Activated CD4-positive, alpha-beta T cell treated with anti-CD3 and anti-CD28 coated beads, Interleukin-2, amount 10 ng/mL, durations not matched to agents 7 days and 5 days (primary cell): ENCODE measurements at places on chromosomes 1 and 21. TPM values are rescaled to one million over a fixed set of nuclear protein-coding genes. Genes with fewer than 3 reads are reported as not detected.

The GSTM5 gene
- 0.17 TPM for total RNA-seq

The IGSF5 gene
- total RNA-seq: not detected

DNA sequence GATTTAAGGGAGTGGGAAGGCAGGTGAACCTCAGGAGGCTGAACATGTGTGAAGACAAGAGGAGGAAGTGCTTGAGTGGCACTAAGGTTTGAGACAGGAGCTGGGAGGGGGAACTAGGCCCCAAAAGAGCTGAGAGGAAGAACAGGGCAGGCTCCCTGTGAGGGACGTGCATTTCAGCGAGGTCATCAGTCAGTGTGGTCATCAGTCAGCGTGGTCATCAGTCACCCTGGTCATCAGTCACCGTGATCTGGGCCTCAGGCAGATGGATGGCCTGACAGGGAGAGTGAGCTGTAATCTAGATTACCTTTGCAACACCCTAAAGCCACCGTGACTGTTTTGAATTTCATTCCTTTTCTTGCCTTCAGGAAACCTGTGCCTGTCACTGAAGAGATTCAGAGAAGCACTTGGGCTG lies 29.1 kb downstream of the VTCN1 start:
- H3K36me3 ChIP-seq: no peaks in the 10 kb centered on the region
- no peaks in the 10 kb centered on the region for H3K27me3 ChIP-seq
- H3K4me1 ChIP-seq: no peaks in the 10 kb centered on the region
- H3K4me3 ChIP-seq: no peak overlapping the region
- no peak for DNase-seq
- H3K27ac ChIP-seq: no peak overlapping the region

GRCh38 chr1:201543871-201544642 lies 5.1 kb downstream of the NAV1 start:
- H3K4me1 ChIP-seq: peaks cover 8% of the 10 kb centered on the region
- no peak overlapping the region for H3K27ac ChIP-seq
- no peak overlapping the region for H3K4me3 ChIP-seq
- peaks cover 56% of the 10 kb centered on the region for H3K27me3 ChIP-seq

DNA sequence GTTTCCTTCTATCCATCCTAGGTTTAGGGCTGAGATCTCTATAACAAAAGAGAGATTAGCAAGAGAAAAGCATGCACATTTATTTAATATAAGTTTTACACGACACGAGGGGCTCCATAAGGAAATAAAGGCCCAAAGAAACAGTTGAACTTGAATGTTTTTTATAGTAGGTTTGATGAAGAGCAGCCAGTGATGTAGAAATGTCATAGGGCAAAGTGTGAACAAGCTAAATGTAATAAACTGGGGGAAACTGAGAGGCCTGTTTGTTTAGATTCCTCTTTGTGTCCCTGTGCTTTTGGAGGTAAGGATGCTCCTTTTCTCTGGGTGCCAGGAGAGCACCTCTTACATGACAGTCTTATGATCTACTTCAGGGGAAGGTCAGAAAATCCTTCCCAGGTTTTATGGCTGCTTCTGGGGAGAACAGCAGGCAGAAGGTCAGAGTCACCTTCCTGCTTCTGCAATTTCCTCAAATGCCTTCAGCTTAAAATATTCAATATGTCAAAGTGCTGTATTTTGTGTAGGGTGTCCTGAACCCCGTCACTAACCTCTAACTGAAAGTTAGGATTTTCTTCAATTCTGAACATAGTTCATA lies 9.5 kb upstream of the HORMAD1 start:
- no peak overlapping the region for H3K4me3 ChIP-seq
- DNase-seq: no peak
- peaks cover 17% of the 10 kb centered on the region for H3K36me3 ChIP-seq
- H3K27me3 ChIP-seq: no peaks in the 10 kb centered on the region
- H3K4me1 ChIP-seq: no peaks in the 10 kb centered on the region

GRCh38 chr1:181160998-181161870 lies 72.7 kb downstream of the IER5 start:
- no peak overlapping the region for H3K4me3 ChIP-seq
- peaks cover 41% of the 10 kb centered on the region for H3K4me1 ChIP-seq
- peaks cover 28% of the 10 kb centered on the region for H3K27me3 ChIP-seq
- peak overlapping the region; percentile 44 for H3K27ac ChIP-seq
- no peak for DNase-seq
- peaks cover 21% of the 10 kb centered on the region for H3K36me3 ChIP-seq

- H3K27me3 ChIP-seq: no peaks in the 10 kb centered on the region
- H3K4me1 ChIP-seq: peaks cover 78% of the 10 kb centered on the region
- peaks cover 82% of the 10 kb centered on the region for H3K36me3 ChIP-seq
- no peak for DNase-seq
- H3K4me3 ChIP-seq: peak overlapping the region; percentile 59
Measured at GRCh38 chr1:8966606-8967005, 20.9 kb downstream of the CA6 start.

- H3K27ac ChIP-seq: no peak overlapping the region
- H3K36me3 ChIP-seq: no peaks in the 10 kb centered on the region
- no peak overlapping the region for H3K4me3 ChIP-seq
- no peak for DNase-seq
- H3K4me1 ChIP-seq: peaks cover 3% of the 10 kb centered on the region
Measured at GRCh38 chr1:39090757-39091380, 64.7 kb downstream of the NDUFS5 start.

DNA sequence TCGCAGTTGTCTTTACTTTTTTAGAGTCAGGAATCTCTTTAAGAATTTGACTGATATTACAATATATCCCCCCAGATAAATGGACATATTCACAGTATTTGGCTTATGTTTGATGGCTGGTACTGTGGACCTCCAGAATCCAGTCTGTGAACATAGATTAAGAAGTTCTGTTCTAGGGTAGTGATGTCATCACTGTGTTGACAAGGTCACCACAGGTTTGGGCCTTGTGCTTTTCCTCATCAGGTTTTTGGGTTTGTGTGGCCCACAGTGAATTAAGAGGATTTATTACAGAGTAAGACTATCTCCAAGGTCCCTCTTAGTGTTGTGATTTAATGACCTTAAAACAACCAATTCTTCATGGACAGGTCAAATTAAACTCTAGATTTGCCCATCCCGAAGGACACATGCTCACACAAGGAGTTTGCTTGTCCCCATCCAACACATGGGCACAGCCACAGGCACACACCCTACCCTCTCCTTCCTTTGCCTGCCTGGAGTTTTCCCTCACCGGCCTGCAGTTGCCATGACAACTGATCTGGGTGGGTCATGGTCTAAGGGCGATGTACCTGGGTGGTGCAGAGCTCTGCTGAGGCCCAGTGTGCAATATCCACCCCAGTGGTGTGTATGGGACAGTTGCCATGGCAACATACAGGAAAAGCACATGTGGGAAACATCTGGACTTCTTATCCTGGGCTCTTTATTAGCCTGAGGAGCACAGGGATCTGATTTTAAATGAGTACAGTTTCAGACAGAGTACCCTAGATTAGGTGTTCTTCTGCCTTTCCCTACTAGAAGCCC lies 98.6 kb downstream of the NAV1 start:
- H3K4me3 ChIP-seq: no peak overlapping the region
- no peaks in the 10 kb centered on the region for H3K27me3 ChIP-seq
- no peaks in the 10 kb centered on the region for H3K36me3 ChIP-seq
- DNase-seq: no peak

DNA sequence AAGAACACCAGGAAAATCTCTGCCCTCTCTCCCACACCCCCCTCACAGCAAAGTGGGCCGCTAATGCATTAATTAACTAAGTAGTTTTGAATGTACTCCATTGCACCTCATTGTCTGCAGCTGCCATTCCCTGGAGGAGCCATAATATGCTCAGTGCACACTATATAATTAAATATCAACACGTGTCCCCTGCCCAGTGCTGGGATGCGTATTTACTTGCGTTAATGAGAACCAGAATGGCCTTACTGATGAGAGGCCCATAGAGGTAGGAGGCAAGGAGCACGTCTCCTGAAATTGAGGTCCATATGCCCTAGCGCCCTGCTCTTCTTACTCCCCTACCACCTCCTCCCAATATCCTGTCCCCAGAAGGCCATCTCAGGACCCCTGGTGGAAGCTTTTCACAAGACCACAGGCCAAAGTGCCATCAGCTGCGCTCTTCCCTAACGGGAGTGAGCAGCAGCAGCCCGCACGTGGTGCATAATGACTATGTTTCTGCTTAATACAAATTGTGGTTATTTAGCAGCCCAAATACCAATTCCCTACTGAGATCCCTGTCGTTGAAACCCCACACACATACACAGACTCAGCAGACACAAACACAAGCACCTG lies 76.8 kb downstream of the PLXNA2 start:
- H3K27me3 ChIP-seq: peaks cover 44% of the 10 kb centered on the region
- H3K36me3 ChIP-seq: no peaks in the 10 kb centered on the region
- no peak overlapping the region for H3K4me3 ChIP-seq
- no peak overlapping the region for H3K27ac ChIP-seq
- H3K4me1 ChIP-seq: no peaks in the 10 kb centered on the region

DNA sequence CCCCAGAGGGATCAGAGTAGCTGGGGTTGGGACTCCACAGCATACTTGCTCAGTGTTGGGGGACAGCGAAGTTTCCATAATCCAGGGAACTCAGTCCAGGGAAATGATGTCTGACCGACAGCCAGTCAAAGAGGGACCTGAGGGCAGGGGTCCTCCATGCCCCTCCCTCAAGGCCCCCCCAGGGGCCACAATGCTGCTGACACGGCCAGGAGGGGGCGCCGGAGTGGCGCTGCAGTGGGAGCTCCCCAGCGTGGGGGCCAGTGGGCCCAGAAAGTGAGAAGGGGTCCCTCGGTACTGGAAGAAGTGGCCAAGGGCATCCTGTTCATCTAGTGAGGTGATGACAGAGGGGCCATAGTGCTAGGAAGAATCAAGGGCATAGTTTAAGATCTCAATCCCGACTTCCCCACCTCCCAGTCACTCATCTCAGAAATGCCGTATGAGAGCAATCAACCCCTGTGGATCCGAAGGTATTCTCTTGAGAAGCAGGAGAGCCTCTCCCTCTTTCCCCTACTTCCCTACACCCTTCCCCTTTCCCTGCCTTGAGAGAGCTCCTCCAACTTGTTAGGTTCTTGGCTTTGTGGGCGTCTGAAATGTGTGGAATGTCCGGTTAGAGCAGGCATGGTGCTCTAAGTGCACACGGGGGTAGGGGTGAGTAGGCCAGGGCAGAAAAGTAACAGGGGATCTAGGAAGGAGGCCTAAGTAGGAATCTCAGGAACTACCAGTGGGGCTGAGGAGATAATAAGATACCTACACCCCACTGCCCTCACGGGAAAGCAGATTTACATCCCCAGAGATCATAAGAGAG lies 4.1 kb downstream of the NUDT17 start:
- H3K27me3 ChIP-seq: no peaks in the 10 kb centered on the region
- peaks cover 11% of the 10 kb centered on the region for H3K4me1 ChIP-seq
- H3K4me3 ChIP-seq: no peak overlapping the region
- DNase-seq: no peak

DNA sequence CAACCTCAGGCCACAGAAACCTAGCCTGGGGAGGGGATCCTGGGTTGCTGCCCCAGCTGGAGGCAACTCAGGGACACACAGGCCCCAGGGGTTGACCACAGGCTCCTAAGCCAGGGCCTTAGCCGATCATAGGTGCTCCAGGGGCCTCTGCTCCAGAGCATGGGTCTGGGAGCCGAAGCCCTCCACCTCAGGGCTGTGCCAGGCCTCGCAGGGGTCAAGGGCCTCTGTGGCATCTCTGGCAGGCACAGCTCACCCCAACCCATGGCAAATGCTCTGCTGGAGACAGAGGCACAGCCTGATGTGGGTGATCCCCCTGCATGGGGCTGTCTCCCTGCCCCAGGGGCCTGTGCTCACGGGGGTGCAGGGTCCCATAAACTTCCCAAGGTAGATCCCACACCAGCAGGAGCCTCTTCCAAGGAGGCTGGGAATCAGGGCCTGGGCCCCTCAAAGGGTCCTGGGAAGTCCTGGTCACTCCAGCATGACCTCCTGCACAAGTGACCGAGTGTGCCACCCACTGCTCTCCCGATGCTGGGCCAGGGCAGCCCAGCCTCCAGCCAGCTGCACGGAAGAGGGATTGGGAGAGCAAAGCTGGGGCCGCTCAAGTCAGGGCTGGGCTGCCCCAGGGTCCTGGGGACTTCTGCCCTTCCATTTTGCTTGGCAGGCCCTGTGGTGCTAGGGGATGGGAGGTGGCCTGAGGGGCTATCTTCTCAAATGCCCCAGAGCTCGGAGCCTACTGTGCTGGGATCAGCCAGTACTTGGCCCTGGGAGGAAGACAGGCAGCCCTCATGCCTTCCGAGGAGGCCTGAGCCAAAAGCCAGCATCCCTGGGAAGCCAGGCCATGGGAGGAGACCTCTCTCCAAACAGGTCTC lies 22.2 kb upstream of the PRSS38 start:
- H3K36me3 ChIP-seq: no peaks in the 10 kb centered on the region
- no peak for DNase-seq
- peaks cover 2% of the 10 kb centered on the region for H3K4me1 ChIP-seq
- no peak overlapping the region for H3K27ac ChIP-seq
- no peak overlapping the region for H3K4me3 ChIP-seq
- peaks cover under 1% of the 10 kb centered on the region for H3K27me3 ChIP-seq

- no peak overlapping the region for H3K4me3 ChIP-seq
- H3K27ac ChIP-seq: no peak overlapping the region
- no peaks in the 10 kb centered on the region for H3K27me3 ChIP-seq
Measured at GRCh38 chr1:59375321-59376220, 78.7 kb downstream of the FGGY start.

DNA sequence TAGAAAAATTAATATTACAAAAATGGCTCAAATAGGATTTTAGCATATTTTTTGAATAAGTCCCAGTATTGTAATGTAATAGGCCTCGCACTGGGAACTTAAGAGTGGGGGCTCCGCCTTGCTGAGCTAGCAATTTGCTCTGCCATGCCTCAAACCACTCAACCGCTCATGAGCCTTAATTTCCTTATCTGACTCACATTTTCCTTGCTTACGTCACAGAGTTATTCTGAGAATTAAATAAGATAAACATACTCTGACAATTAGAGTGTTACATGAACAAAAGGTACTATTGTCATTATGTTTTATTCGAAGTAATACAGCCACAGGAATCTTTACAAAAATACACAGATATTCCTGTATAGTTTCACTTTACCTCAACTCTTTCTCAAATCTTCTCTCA lies 108.1 kb downstream of the SLC44A5 start:
- H3K27ac ChIP-seq: no peak overlapping the region
- H3K4me3 ChIP-seq: no peak overlapping the region
- H3K27me3 ChIP-seq: no peaks in the 10 kb centered on the region
